WERI-Rb-1 (cell line): ENCODE measurements at places on chromosomes 2 and 18.

- DNase-seq = no peak
These were observed 71.2 kb downstream of the NUP35 start for GRCh38 chr2:183195397-183195796.

GRCh38 chr2:202171241-202171825 lies 67.1 kb downstream of the SUMO1 start:
- DNase-seq = no peak

- DNase-seq = no peak
These were observed 266.4 kb upstream of the DLGAP1 start for GRCh38 chr18:4721545-4721944.

DNA sequence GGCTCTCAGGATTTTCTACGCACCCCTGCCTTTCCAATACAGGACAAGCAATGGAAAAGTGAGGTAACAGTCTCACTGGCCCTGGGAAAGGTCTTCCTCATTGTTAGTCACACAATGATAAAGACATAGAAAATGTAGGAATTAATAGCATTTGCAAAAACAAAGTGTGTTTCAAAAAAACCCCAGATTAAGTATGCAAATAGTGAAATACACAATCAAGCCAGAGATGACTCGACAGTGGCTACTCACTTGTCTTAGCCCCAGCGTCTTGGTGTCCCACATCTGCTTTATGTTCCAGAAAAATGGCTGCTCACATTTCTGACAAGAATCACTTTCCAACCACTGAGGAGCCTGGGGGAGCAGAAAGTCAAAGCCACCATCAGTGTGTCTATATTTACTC lies 47.0 kb upstream of the AP1S3 start:
- no peak for DNase-seq

GRCh38 chr2:184646177-184646576 lies 47.8 kb downstream of the ZNF804A start:
- no peak for DNase-seq

- no peak for DNase-seq
These were observed 146.0 kb downstream of the NRXN1 start for GRCh38 chr2:50885948-50886347.

GRCh38 chr2:143717536-143718168 lies 588.4 kb downstream of the ARHGAP15 start:
- no peak for DNase-seq

DNA sequence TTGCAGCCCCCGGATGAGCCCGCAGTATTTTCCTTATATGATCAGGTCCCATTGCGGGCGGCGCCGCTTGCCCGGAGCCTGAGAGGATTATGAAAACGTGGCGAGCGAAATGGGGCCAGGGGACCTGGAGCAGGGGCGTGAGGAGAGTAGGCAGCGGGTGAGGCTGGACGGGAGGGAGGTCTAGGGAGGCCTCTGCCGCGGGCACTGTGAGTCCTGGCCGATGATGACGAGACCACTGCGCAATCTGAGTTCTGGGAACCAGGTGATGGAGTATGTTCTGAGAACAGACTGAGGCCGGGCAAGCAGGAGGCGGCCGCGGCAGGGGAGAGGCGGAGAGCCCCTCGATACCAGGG lies 790 bp upstream of the ACAA2 start:
- peak; percentile 87 for DNase-seq

GRCh38 chr2:26772064-26773001 lies 8.2 kb downstream of the SLC35F6 start:
- peak; percentile 94 for DNase-seq

DNA sequence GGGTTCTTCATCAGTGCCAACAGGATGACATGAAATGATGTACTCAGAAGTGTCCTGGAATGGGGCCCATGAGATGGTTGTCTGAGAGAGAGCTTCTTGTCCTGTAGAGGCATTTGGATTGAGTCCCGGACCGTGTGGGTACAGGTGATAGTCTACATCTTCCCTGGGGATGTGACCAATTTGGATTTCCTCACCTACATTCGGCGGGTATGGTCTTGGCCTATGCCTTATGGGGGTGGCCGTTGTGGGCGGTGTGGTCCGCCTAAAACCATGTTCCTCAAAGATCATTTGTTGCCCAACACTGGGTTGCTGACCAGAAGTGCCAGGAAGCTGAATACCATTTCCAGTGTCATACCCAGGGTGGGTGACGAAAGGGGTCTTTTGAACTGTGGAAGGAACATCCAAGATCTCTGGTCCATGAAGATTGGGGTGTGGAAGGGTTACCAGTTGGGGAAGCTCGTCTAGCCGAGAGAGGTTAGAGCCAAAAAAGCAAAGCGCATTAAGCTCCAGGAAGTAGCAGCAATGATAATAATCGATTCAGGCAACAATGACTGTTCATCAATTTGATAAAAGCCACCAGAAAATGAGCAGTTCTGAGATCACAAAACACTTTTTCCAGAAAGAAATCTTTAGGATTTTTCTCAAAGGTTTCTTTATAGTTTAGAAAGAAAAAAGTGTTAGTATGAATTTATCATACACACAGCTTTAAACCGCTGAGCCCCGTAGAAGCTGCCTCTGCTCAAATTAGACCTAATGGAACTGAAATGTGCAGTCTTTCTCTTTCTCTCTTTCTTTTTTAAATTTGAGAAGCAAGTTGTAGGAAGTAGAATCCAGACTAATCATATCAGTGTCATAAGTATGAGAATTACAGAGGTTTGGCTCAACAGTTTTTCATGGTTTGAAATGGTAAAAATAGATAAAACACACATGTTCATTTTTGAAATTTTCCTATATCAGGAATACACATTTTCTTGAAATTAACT lies 60.3 kb downstream of the ATIC start:
- no peak for DNase-seq

DNA sequence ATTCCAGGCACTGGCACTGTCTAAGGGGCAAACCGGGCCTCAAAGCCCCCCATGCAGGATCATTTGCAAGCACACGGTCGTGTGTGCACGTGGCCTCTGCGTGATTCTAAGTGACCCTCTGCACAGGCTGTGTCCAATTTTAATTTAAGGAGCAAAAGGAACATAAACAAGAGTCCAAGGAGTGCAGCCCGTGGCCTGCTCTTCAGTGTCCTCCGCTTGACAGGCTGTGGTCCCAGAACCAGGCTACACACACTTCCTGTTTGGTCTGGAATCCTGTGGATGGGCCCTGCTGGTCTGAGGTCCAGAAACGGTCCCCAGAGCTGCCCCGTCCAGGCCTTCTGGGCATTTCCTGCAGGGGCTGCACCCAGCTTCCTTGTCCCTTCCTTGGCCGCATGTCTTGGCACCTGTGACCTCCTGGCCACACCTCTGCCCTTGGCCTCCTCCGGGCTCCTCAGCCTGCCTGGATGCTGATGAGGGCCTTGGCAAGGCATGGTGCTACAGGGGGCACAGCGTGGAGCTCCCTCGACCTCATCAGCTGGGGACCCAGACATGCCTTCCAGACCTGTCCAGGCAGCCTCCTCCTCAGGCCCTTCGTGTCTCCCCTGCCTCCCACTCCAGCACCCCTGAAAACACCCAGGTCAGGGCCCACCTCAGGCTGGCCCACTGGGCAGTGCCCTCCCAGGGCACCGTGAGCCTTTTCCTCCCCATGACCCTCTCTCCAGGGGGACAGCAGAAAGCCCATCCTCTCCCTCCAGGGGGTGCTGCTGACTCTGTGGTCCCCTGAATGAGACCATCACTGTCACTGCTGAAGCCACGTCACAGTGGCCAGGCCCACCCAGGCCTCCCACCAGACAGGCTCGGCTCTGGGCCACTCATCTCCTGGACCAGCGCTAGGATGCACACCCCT lies 136.4 kb upstream of the GPC1 start:
- no peak for DNase-seq

GRCh38 chr2:200624658-200625057 lies 38.8 kb downstream of the AOX1 start:
- DNase-seq = no peak

- DNase-seq = no peak
These were observed 94.4 kb upstream of the NEUROD1 start for GRCh38 chr2:181774685-181775084.

- no peak for DNase-seq
These were observed 156.2 kb upstream of the NETO1 start for GRCh38 chr18:73023975-73024374.

DNA sequence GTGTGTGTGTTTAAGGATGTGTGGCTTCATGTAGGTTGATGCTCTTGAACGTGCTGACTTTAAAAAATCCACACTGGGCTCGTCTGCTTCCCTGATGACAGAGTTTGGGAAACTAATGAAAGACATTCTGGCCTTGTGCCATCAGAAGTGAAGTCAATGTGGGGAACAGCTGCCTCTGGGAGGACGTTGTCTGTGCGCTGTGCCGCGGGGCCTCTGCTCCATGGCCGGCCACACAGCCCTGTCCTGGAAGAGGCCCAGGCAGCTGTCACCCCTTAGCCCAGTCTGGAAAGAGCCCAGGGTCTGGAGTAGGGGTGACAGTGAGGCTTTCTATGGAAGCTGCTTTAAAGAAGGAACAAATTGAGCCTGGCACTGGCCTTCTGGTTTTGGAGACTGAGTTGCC lies 155.8 kb downstream of the SH3RF3 start:
- DNase-seq = no peak

- no peak for DNase-seq
These were observed 148.6 kb downstream of the WDR7 start for GRCh38 chr18:56799756-56800155.

DNA sequence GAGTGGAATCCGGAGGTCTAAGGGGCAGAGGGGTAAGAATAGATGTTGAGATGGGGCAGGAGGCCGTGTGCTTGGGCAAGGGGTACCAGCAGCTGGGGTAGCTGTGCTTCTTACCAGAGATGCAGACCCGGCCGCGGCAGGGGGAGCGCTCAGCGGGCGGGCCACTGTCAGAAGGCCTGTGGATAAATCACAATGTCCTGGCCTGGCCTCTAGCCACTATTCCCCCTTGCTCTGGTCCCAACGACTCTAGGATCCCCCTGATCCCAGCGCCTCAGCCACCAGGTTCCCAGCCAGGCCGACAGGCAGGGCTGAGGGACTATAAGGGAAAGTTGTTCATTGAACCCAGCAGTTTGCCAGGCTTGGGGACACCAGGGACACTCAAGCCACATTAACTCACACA lies 9.0 kb downstream of the WDR54 start:
- no peak for DNase-seq

DNA sequence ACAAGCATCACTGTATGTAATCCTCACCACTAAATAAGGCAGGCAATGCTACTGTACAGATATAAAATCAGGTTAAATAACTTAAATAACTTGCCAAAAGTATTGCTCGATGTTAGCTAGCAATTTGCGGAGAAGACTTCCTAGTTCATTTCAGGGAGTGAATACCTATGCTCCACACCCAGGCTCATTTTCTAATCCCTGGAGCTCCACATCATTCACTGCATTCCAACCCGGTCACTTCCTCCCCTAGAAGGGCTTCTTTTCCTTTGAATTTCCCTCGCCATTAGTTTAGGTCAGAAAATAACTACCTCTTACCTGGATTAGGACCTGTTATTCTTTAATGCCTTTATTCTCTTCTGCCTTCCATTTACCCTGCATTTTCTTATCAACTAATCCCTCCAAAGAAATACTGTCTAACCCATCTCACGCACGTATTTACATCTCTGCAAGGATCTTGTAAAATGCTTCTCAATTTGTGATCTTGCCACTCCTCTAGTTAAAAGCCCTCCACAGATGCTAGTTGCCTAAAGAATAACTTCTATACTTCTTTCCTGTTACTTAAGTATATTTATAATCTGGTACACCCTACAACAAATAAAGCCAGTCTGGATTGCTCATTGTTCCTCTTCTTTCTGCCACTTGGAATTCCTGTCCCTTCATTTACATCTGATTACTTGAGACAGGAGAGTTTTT lies 599.8 kb downstream of the NRXN1 start:
- DNase-seq = no peak

DNA sequence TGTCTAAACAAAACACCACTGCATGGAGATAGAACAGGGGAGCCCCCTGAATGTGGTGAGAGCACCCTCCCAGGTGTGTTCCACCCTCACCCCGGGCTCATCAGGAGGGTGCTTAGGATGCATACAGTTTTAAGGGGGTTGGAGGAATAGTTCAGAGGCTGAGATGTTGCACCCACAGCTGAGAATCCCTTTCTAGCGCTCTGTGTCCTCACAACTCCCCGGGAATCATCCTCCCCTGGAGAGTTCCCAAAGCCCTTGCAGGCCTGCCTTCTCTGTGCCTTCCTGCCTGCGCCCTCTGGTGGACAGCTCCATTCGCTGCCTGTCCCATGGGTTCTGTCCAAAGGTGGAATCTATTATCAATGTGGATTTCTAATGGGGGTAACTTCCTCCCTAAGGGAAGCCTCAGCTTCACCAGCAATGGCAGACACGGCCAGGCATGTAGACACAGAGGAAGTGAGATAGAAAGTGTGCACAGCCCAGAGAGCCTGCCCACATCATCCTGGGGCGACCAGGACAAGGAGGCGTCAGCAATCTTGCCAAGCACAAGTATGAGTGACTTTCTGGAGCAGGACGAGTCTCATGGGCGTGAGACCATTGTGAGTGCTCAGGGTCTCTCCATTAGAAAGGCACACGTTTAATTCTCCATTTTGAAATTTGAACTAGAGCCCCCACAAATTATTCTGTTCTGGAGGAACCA lies 1.2 kb upstream of the UGT1A5 start:
- peak; percentile 90 for DNase-seq

DNA sequence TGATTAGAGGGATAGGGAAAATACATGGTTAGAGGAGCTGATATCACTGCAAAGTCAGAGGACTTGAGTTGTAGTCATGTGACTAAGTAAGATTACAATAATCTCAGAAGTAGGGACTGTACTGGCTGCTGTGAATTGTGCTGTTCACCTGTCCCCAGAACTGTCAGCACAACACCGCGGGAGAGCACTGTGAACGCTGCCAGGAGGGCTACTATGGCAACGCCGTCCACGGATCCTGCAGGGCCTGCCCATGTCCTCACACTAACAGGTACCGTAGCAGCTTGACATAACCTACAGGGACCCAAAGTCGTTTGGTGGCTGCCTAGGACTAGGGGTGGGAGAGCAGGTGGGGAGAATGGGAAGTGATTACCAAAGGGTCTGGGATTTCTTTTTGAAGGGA lies 132.8 kb upstream of the TTC39C start:
- DNase-seq = peak; percentile 33

DNA sequence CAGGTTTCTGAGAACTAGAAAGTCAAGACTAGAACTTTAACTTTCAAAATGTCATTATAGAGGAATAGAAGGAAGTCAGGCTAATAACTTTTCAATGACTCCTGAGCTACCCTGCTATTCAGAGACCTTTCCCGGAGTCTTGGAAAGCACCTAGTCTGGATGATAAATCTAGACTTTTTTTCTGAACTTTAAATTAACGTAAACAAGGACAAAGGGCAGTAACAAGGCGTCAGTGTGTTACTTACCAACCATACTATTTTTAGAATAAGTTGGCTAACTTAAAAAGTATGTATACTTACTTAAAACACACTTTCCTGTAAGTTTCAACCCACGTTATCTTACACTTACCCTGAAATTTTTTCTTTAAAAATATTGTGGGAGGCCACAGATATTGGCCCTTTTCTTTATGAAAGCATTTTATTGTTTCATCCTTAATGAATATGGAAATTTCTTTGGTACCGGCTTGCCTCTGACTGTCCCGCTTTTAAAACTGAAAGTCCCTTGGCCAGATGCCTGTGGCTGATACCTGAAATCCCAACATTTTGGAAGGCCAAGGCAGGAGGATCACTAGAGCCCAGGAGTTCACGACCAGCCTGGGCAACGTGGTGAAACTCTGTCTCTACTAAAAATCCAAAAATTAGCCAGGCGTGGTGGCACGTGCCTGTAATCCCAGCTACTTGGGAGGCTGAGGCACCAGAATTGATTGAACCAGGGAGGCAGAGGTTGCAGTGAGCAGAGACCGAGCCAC lies 9.7 kb downstream of the PMAIP1 start:
- DNase-seq = no peak

GRCh38 chr2:48586433-48586832 lies 31.2 kb upstream of the GTF2A1L start:
- DNase-seq = no peak

GRCh38 chr2:110149330-110150220 lies 34.0 kb upstream of the MALL start:
- DNase-seq = no peak

- DNase-seq = no peak
These were observed 43.5 kb downstream of the ATP8B1 start for GRCh38 chr18:57759650-57760049.
